ENCODE measurements at places on chromosomes 16 and 17. TPM values are rescaled to one million over a fixed set of nuclear protein-coding genes. Genes with fewer than 3 reads are reported as not detected.

- DNase-seq = no peak
Observed at GRCh38 chr16:9775998-9776397, 406.2 kb downstream of the GRIN2A start.

DNA sequence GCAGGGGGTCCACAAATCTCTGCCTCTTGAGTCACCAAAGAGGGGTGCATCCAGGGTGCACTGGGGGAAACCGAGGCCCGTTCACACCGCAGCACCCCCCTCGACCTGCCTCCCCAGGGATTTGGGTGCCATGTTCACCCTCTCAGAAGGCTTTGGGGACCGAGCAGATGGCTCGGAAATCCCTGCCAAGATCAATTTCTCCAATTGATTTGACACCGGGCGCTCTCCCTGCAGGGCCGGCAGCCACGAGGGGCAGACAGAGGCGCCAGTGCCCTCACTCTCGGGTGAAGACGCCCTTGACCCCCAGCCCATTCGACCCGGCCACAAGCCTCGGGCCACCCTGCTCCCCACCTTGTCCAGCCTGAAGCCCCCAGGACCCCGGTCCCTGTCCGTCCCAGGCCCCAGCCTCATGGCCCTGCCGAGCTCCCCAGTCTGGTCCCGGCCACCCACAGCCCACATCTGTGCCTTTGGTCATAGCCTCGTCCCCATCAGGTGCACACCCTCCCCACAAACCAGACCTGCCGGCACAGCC is 9.3 kb downstream of the SSTR5 start:
- DNase-seq = no peak

DNA sequence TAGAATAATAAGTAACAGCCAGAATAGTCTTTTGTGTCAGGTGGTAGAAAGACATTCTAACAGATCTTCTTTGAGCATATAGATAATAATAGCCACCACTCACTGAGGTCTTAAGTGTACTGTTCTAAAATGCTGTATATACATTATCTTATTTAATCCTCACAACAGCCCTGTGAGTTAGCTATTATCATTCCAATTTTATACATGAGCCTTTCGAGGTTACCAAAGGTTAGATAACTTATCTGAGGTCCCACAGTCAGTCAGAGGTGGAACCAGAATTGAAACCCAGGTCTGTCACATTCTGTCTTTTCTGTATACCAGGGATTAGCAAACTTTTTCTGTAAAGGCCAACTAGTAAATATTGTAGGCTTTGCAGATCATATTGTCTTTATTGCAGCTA is 23.2 kb downstream of the REXO5 start:
- DNase-seq = no peak

- DNase-seq = no peak
Observed at GRCh38 chr17:13558588-13558987, 43.1 kb downstream of the HS3ST3A1 start.

- peak; percentile 30 for DNase-seq
Observed at GRCh38 chr17:74770498-74771318, 5.4 kb downstream of the NAT9 start.

- no peak for DNase-seq
Observed at GRCh38 chr17:9529033-9529700, 46.5 kb downstream of the STX8 start.

GRCh38 chr17:5241861-5242671 is 7.4 kb upstream of the SCIMP start:
- no peak for DNase-seq

PRKCA gene
- total RNA-seq = 29.9 TPM

ETV4 gene
- total RNA-seq = 1.4 TPM

DPEP3 gene
- not detected for total RNA-seq

All from occipital lobe (tissue), 3 donors.